ENCODE measurements at places on chromosomes 11 and 22.

DNA sequence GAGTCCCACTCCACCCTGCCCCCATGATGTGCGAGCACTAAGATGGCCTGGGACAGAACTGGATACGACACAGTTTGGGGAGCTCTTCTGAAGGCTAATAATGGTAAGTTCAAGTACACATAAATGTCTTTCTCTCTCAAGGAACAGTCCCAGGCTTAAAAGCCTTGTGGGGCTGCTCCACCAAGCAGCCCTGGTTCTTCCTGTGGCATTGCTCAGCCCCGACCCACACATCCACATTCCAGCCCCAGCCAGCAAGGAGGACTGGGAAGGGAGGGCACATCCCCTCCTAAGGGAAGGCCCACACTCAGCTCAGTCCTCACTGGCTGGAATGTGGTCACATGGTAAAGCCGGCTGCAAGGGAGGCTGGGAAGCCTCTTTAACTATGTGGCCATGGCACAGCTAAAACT lies 13.3 kb upstream of the MB start:
- no peak for DNase-seq

GRCh38 chr11:44469412-44469811 lies 96.1 kb upstream of the CD82 start:
- DNase-seq = no peak

DNA sequence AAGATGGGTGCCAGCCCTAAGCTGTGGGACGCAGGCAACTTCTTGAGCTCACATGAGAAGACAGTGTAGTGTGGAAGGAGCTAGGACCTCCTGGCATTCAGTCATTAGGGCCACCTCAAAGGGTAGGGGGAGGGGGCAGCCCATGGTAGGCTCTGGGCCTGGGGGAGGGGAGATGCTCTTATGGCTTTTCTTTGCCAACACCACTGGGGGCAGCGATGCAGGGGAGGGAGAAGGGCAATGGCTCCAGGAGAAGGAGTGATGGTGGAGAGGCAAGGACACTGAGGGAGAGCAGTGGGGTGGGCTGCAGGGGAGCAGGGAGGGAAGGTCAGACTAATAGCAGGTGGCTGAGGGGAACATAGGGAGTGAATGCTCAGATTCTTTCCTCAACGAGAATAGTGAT lies 63.3 kb upstream of the SUSD2 start:
- DNase-seq = no peak

GRCh38 chr22:26619510-26619909 lies 1.7 kb upstream of the CRYBB1 start:
- no peak for DNase-seq

GRCh38 chr11:11871991-11872401 lies 30.2 kb downstream of the USP47 start:
- DNase-seq = no peak

DNA sequence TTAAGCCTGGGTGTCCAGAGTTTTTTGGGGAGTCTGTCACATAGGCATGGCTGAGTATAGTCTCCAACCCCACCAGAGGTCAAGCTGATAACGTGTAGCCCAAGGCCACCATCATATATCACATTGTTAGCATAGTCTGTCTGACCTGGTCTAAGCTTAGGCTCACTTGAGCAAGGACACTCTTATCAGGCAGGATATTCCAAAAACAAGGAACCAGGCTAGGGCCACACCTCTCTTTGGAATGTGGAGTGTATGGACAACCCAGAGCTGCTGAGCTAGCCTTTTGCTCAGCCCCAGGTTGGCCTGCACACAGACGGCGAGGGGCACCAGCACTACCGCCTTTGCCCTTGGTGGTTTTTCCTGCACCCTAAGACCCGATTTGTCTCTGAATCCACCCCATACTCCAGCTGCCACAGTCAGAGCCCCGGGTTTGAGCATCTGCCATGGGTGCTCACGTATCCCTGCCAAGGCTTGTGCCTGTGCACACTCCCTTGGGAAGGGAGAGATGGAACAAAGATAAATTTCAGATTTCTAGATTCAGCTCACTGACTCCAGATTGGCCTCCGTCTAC lies 7.2 kb downstream of the SNAP29 start:
- no peak for DNase-seq

DNA sequence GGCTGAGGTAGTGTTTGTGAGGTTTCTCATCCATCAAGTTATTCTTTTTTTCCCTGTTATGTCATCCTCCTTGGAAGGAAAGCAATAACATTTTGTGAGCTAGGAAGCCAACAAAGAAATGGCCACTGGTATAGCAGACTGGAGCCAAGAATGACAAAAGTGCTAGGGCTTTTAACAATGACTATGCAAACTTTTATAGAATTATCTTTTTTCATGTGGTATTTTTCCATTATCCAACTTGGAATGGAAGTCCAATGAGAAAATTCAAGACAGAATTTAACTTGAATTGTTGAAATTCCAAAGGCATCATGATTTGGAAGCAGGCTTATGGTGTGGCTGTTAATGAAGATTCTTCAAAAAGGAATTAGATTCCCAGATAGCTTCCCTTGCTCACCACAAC lies 216.4 kb upstream of the PDGFD start:
- no peak for DNase-seq

DNA sequence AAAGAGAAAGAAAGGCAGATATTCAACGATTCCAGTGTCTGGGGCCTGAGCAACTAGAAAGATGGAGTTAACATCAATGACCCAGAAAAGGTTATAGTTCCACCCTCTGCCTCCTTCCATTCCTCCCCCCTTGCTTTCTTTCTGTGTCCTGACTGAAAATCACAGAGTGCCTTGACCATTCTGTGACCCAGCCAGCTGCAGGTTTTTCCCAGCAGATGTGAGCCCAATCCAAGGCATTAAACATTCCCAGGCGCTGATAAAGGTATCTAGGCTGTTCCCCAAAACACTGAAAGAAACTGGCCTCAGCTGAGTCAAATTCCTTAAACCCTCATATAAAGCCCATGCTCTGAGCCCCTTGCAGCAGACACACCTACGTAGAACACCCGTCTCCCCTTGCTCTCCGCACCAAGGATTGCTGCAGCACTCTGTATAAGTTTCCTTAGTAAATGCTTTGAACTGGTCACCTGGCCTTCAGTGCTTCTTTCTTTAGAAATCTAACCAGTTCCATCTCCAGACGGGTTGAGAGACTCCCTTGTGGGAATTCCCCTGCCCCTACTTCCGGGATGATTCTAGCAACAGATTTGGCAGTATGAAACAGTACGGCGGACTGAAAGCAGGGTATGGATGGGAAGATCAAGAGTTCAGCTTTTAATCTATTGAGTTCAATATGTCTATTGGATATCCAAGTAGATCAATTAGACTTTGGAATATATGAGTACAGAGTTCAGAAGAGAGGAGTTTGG lies 48.8 kb upstream of the ZC3H12C start:
- DNase-seq = no peak

DNA sequence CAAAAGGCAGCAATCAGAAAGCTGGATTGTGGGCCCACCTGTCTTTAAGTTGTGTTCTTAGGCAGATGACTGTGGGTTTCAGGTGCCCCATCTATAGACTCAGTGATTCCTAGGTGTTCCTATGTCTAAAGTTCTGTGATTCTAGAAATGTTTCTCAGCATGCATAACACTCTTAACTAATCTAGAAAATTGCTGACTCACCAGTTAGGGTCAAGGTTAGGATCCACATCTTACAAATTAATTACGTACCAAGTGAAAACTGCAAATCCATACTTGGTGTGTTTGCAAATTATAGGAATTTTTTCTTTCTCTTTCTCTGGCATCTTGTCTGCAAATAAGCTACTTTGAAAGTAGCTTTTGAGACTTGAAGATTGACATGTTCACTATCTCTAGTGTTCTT lies 7.7 kb downstream of the CECR2 start:
- no peak for DNase-seq

DNA sequence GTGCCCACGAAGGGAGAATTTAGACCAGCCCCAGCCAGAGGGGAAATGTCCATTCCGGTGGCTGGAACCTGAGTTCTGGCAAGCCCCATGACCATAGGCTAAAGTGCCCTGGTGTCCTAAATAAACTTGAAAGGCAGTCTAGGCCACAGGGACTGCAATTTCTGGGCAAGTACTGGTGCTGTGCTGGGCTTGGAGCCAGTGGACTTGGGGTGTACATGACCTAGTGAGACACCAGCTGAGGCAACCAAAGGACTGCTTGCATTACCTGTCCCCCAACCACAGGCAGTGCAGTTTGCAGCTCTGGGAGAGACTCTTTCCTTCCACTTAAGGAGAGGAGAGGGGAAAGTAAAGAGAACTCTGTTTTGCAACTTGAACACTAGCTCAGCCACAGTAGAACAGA lies 23.7 kb downstream of the RRP8 start:
- DNase-seq = no peak

DNA sequence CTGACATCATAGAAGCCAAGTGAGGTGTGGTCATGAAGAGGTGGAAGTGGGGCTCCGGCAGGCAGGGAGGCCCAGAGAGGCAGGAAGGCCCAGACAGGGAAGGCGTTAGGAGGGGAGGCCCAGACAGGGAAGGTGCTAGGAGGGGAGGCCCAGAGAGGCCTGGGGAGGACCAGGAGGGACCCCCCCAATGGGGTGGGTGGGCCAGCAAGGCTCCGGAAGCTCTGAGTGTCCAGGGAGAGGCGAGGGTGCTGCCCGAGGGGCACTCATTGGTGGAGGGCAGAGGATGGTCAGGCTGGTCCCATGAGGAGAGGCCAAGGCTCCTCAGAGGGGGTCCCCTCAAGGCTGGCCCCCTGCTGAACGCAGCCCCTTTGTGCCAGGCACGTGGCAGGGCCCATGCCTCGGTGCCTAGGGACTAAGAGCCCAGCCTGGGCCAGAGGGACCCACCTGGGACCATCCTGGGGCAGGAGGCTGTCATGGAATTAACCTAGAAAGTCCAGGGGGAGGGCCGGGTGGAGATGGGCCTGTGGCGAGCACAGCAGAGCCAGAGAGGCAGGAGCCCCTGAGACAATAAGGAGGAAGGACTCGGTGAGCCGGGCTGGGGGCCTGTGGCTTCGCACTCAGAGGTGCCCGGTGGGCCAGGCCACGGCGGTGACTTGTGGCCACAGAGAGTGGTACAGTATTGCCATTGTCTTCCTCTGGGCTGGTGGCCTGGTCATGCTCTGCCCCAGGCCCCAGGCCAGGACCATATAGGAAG lies 12.2 kb downstream of the PHLDA2 start:
- no peak for DNase-seq
